ENCODE measurements at places on chromosomes 5 and 9.
A peak's percentile ranks its signal among the peaks of the same experiment; 100 is the strongest.

DNA sequence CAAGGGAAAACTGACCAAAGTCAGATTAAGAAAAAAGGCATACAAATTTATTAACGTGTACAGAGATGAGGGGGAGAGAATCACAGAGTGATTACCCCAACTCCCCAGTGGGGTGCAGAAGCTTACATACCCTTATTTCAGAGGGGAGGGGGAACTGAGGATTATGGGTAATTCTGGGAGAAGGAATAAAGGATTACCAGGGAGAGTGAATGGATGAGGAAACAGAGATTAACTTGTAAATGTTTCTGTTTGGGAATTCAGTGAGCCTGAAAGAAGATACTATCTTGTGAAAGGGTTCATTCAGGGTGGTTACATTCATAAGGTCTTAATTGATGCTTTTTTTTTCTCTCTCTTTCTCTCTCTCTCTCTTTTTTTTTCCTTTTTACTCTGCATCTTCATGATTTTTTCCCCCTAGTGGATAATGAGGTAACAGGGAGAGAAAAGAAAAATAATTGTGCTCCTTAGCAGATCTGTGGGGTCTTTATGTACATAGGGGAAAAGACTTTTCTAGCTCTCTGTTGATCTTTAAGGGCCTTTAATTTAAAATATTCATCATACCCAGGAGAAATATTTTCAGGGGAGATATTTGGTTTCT is 49.4 kb downstream of the TARS1 start:
- DNase-seq = no peak

DNA sequence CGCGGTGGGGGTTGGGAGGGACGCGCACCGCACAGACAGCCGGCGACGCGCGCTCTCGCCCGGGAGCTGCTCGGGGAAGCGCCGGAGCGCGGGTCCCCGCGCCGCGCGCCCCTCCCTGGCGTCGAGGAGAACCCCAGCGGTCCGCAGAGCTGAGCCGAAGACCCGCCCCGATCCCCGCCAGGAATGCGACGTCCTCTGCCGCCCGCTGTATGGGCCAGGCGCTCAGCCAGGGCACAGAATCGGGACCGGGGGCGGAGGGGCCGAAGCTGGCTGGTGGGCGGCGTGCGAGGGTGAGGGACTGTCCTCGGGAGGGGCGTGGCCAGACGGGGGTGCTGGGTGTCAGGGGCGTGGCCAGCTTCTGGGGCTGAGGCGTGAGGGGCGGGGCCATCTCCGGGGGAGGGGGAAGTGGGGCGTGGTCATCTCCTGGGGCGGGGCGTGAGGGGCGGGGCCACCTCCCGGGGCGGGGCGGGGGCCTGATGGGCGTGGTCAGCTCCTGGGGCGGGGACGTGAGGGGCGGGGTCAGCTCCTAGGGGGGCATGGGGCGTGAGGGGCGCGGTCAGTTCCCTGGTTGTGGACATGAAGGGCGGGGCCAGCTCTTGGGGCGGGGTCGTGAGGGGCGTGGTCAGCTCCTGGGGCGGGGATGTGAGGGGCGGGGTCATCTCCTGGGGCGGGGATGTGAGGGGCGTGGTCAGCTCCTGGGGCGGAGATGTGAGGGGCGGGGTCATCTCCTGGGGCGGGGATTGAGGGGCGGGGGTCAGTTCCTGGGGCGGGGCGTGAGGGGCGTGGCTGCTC is 965 bp downstream of the PTGDS start:
- peak; percentile 63 for DNase-seq

- DNase-seq = no peak
Measured at GRCh38 chr9:129176701-129177442, 1.2 kb downstream of the IER5L start.

- no peak for DNase-seq
Measured at GRCh38 chr5:138469540-138470321, 4.5 kb downstream of the EGR1 start.

DNA sequence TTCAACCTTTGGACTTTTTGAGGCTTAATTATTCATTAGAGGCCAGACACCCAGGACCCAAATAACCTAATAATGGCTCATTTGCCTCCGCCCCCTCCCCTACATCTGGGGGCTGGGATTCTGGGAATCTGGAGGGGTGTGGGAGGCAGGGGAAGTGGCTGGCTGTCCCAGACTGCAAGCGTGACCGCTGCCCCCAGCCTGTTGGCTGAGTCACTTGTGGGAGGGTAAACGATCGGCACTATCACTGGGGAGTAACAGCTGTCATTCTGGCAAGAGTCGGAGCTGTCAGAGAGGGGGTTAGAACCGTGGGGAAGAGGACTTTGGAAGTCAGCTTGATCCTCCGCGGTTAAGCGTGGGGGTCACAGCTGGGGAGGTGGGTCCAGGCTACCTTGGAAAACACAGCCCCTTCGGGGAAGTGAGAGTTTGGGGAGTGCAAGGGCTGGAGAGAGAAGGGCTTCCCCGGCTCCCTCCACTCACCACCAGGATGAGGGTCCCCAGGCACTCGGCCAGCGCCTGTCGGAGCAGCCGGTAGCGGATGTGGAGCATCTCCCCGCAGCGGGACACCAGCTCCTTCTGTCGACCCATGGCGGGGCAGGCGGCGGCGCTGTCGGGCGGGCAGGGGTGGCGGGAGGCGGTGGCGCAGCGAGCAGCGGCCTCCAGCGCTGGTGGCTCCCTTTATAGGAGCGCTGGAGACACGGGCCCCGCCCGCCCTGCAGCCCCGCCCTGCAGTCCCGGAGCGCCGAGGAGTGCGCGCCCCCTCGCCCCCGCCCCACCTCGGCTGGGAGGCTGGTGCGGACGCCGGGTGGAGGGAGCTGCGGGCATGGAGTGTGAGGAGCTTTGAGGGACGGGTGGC is at the start of gene AQP3:
Gene AQP3, minus strand, starts transcription at position 648 of the 853 bp plus-strand sequence. Its CDS starts 63 bp downstream, at position 585.
- DNase-seq = peak; percentile 43

DNA sequence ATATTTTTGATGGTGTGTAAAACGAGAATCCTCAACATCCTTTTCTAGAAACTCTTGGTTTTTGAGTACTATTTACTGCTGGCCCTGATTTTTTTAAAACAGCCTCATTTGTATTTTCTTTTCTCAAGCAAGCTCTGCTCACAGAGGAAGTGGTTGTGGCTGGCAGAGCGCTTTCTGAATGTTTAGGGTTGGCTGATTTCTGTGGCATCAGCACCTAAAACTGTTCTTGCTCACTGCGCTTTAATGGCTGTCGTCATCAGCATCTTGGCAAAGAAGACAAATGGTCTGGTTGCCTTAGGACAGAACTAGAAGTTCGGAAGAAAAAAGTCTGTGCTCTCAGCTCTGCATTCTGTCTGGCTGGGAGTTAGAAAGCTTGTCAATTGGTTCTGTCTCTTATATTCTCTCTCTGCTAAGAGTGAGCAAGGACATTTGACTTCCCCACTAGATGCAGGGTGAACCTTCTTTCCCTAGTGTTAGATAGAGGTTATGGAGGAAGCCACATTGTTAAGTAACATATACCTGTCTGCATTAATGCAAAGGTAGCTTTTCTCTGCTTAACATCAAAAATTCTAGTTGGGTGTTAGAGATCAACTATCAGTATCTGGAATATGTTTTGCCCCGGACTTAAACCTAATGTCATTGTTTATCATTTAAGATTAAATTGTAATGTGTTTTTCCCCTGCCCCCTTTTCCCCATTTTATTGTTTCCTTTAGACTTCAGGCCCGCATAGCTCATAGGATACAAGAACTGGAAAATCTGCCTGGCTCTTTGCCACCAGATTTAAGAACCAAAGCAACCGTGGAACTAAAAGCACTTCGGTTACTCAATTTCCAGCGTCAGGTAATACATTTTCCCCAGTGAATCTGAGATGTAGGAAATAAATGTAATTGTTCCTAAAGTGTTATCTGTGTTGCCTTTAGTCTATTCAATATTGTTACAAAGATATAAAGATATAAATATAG is 39.0 kb downstream of the SMARCA2 start:
- DNase-seq = peak; percentile 34

DNA sequence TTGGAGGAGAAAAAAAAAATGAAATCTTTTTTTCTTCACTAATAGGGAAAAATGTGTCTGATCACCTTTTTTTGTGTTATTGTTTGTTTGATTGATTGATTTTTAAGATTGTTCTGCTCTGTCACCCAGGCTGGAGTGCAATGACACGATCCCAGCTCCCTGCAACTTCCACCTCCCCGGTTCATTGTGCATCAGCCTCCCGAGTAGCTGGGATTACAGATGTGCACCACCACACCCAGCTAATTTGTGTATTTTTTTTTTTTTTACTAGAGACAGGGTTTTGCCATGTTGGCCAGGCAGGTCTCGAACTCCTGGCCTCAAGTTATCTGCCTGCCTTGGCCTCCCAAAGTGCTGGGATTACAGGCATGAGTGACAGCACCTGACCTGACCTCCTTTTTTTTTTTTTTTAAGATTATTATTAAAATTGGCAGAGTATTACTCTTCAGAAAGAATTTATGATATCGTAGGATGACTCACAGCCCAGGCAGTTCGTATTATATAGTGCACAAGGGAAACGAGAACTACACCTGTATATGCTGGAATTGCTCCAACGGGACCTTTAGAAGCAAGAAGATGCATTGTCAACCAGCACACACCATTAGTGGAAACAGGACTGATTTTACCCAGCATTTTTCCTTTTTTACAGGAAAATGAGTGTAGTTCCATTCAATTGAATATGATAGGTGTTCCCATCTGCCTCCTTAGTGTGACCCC is 27.7 kb downstream of the FUBP3 start:
- DNase-seq = no peak

DNA sequence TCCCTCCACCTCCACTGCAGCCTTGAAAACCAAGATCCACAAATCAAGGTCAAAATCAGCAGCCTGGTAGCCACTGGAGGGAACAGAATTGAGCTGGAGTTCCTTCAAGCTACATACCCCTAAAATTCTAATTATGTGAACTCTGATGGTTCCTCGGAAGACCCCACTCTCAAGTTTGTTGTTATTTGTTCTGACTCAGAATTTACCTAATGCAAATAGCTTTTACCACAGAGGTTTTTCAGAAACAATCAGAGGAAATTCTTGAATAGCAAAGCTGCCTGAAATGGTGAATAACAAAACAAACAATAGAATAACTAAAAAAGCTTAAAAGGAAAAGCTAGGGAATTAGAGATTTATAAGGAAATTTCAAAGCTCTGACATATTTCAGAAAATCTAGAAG is 220.0 kb downstream of the CDH18 start:
- no peak for DNase-seq

- no peak for DNase-seq
Measured at GRCh38 chr5:132887283-132887682, 13.8 kb downstream of the LEAP2 start.

- DNase-seq = no peak
Measured at GRCh38 chr9:104841601-104842141, 77.7 kb downstream of the NIPSNAP3B start.

- no peak for DNase-seq
Measured at GRCh38 chr5:78354066-78354670, 6.2 kb upstream of the SCAMP1 start.

DNA sequence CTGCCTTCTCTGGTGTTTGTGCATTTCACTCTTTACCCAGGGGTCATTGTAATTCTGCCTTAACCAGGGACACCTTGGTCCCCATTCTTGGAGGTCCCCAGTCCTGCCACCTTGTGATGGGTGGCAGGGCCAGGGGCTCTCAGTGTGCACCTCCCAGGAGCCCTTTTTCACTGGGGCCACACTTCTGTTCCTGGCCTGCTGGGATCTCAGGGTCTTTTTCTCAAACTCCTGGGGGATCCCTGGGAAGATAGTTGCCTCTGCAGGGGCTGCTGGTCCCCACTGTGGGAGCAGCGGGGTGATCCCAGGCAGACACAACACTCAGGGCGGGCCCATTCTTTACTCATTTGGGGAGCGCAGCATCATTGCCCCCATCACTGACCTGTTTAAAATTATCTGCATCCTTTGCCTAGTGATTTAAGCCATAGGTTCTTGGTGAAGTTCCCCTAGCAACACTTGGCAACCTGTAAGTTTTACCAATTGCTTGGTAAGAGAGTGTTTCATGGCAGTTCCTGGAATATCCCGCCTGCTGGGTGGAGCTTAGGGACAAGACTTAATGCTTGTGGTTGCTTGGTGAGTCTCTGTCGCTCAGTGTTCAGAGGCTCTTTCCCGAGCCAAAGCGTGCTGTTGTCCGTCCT is 15.7 kb downstream of the PHF2 start:
- DNase-seq = no peak

DNA sequence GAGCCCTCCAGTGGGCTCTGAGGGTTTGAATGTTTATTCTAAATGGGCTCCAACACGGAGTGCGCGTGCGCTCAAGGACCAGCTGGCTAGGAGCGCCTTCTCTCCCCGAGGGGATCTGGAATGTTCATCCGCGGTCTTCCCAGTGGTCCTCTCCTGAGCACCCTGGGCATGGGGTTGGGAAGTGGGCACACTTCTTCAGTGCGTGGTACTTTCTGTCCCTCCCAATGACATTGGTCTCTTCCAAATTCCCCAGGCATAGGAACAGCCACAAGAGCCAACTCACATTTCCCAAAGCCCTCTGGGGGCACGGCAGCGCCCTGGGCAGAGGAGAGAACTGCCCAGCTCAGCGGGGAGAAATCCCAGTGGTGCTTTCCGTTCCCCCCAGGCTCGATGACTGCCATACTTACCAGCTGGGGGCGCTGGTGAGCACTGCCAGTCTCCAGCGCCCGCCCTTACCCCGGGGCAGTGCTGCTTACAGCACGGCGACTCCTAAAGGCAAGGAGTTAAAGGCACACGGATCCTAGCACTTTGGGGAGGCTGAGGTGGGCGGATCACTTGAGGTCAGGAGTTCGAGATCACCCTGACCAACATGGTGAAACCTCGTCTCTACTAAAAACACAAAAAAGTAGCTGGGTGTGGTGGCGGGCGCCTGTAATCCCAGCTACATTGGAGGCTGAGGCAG is 29.9 kb upstream of the OBP2B start:
- DNase-seq = peak; percentile 42

DNA sequence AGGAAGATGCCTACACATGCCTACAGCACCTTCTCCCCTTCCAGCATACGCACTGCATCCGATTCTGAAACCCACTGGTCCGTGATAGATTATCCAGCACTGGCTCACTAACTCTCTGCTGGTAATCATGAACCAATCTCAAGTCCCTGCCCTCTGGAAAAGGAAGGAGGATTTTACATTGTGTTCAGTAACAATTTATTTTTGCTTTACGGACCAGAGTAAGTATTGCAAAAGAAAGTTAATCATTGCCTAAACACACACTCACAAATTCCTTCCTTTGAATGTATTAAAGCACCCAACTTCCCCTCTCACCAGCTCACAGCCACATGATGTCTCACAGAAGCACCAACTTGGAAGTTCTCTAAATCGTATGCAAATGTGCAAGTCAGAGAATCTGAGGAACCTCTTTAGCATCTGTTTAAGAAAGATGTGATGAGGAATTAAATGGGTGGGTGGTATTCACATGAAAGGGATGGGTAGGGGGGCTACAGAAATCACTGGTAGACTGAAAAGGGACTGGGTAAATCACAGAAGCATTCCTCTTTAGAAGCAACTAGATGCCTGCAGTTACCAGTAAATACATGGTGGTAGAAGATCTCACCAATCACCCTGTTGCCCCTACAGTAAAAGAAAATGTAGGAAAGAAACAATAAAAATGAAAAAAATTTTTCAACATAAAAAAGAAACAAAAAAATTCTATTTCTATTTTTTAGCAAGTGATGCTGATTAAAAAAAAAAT is 8.4 kb downstream of the GNAQ start:
- DNase-seq = no peak

DNA sequence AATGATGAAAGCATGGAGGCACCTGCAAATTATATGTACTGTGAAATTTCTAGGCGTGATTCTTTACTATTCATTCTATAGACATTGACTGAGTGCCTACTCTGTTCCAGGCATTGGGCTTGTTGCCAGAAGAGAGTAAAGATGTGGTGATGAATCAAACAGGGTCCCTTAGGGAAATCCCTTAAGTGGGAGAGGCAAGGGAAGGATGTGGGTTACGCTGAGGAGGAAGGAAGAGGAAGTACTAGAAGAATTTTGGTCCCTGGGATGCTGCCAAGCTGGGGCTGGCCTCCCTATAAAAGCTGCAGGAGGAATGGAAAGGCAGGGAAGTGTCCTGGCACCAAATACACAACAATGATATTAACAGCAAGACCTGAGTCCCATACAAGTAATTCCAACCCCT is 76.7 kb upstream of the SPOCK1 start:
- no peak for DNase-seq

Measured in activated gamma-delta T cell treated with anti-CD3 and anti-CD28 coated beads, Interleukin-2, amount 50 U/mL, for 16 hours (primary cell).